ENCODE measurements at places on chromosomes 2 and 18.

- DNase-seq = no peak
These were observed 178.1 kb upstream of the MMADHC start for GRCh38 chr2:149765636-149766035.

DNA sequence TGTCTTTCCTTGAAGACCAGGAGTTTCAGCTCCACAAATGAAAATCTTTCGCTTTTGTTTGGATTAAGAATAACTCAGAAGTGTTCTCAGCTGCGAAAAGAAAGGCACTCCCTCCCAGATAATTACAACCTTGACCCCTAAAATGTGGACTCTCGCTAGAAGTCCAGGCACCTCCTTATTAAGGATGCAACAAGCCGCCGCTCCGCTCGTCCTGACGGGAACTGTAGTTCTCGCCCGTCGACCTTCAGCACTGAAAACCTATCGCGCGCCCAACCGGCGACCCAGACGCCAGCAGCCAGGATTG lies 559 bp downstream of the IMMT start:
- DNase-seq = no peak

DNA sequence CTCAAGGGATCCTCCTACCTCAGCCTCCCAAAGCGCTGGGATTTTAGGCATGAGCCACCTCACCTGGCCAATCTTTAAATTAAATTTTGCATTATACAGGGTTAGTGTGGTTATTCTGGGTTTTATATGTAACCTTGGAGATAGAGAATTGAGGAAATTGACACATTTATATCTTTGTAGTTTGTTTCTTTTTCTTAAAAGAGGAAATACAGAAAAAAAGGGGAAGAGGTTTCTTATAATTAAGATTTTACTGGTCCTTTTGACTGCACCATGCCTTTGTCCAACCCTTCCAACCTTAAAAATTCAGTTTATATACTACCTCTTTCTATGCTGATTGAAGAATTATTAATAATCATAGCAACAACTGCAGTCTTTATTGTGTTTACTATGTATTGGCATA lies 210.1 kb upstream of the STON1 start:
- DNase-seq = no peak

DNA sequence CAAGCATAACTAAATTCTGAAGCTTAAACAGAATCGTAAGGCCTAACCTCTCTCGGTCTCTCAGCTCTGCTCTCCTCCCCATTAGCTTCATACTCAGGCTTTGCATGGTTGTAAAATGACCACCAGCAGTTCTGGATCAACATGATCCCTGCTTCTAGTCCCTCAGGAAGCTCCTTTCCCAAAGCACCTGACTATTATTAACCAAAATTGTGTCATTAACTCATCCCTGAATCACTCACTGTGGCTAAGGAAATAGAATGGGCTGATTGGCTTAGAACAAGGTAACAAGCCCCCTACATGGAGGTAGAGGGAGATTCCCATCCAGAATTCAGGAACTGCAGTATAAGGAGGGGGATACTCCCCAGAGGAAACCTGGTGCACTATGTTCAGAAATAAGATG lies 448.3 kb downstream of the ARHGAP15 start:
- no peak for DNase-seq
